ENCODE measurements at places on chromosomes 6 and 20. TPM values are rescaled to one million over a fixed set of nuclear protein-coding genes. Genes with fewer than 3 reads are reported as not detected.

ADTRP gene
- 10.6 TPM for total RNA-seq

DNA sequence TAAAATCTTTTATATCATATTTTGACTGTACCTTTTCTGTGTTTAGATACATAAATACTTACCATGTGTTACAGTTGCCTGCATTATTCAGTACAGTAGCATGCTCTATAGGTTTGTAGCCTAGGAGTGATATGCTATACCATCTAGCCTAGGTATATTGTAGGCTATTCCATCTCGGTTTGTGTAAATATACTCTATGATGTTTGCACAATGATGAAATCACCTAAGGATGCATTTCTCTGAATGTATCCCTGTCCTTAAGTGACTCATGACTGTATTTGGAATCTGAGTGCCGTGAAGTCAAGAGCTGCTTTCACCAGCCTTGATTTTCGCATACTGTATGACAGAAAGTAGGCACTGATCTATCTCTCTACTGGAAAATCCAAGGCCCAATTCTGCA is 129.9 kb downstream of the UTRN start:
- DNase-seq, result no peak

TDP2 gene
- total RNA-seq, result 47.4 TPM

TMEM74B gene
- 0.36 TPM for total RNA-seq

ALDH8A1 gene
- total RNA-seq, result 1.6 TPM

CRIP3 gene
- total RNA-seq, result not detected

HLA-G gene
- total RNA-seq, result 0.91 TPM

CST4 gene
- not detected for total RNA-seq

DNA sequence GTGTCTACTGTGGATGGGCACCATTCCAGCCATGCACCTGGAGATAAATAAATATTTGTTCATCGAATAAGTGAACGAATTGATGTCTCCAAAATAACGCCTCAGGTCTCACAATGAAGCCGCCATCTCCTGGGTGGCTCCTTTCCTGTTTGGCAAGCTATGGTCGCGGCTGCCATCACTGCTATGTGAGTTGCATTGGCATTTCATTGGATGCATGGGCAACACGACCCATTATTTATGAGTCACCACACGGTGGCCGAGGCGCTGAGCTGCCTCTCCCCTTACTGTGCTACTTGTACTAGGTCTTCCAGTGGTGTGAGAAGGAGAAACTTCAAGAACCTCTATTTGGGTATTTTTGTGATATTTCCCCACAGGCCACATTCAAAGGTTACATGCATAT is 21.3 kb upstream of the PDE10A start:
- no peak for DNase-seq

GRCh38 chr6:95935736-95936135 is 80.0 kb upstream of the FUT9 start:
- no peak for DNase-seq

CLPSL2 gene
- not detected for total RNA-seq

PRL gene
- not detected for total RNA-seq

DNA sequence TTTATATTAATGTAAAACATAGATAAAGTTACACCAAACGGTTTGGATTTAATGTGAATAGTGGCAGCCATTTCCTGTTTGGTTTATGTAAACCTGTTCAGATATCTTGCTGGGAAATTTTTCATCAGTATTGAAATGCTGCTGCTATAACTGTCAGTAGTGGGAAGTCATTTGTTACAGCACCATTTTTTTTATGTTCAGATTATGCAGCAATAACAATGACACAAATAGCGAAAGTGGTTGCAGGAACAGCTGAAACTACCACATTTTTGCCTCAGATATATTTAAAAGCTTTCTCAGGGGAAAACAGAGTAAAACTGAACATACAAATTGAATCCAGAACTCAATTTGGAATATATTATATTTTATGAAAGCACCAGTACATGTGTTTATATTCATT is 128.8 kb upstream of the SIM1 start:
- no peak for DNase-seq

DNA sequence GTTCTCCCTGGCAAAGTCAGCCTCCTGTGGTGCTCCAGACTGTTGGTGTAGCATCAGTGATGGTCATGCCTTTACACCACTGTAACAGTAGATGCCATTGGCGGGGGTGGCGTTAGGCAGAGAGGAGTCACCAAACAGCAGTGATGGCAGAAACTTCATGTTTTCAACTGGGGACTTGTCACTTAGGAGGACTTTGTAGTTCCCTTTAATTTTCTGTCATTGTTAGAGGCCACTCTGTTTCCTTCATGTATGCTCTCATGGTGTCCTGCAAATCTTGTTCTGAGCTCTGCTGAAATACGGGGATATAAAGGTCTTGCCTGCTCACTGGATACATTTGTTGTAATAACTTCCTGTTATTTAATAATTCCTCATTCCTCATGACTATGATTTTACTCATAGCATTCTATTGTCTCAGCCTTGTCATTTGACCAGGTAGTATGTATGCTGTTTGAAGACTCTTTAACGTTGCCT is 4.6 kb downstream of the MAP3K4 start:
- DNase-seq, result no peak

FAM83C gene
- total RNA-seq, result not detected

- no peak for DNase-seq
Measured at GRCh38 chr6:37303891-37304503, 46.1 kb upstream of the TMEM217 start.

DNA sequence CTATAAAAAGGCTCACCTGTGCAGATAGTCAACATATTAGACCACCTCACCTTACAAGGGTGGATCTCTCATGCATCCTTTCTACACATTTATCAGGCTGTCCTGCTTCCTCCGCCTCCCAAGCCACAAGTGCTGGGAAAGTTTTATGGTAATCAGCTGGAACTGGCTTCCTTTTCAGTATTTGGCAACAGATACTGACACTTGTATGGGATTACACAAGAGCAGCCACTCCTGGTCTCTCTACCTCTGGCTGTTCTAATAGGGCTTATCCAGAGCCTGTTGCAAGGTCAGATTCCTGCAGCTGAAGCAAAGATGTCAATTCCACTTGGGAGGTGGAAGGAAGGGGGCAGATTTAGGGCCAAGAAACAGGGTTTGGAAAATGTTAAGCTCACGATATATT is 503 bp upstream of the GPLD1 start:
- DNase-seq, result no peak

GRCh38 chr6:156526081-156526480 is 251.1 kb upstream of the ARID1B start:
- no peak for DNase-seq

GRCh38 chr6:37877373-37878149 is 58.0 kb downstream of the ZFAND3 start:
- no peak for DNase-seq

RNF39 gene
- not detected for total RNA-seq

PXT1 gene
- 0.29 TPM for total RNA-seq

Data from activated T-helper 1 cell treated with anti-CD3 and anti-CD28 coated beads, Interleukin-12 subunit alpha, Interleukin-12 subunit beta, Interleukin-2, Interleukin-4 antibody, amounts not matched to agents 30 ng/mL and 10 ng/mL and 1 ng/mL, durations not matched to agents 14 hours and 24 hours and 36 hours (primary cell).